ELF-1 (cell line): ENCODE measurements at places on chromosomes 2 and 18.

- no peak for DNase-seq
Observed at GRCh38 chr18:49922228-49922627, 108.9 kb upstream of the ACAA2 start.

- DNase-seq = no peak
Observed at GRCh38 chr18:34028324-34028723, 196.4 kb downstream of the NOL4 start.

GRCh38 chr2:3504741-3505140, 14.6 kb downstream of the ADI1 start:
- no peak for DNase-seq

DNA sequence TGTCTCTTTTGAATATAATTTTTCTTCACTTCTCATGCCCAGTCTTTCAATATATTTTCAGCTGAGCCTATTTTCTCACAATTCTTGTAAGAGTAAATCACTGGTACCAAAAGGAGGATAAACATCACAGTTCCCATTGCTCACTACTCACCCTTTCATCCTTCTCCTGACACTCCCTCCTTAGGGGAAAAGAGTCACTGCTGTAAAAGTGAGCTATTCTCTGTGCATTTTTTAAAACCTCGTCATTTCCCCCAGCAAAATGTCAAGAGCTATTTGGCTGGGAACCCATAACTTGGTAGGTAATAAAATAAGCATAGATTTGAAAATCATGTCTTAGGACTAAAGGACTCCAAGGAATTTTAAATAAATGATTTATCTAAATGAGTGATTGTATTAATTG, 340.1 kb upstream of the GYPC start:
- no peak for DNase-seq

DNA sequence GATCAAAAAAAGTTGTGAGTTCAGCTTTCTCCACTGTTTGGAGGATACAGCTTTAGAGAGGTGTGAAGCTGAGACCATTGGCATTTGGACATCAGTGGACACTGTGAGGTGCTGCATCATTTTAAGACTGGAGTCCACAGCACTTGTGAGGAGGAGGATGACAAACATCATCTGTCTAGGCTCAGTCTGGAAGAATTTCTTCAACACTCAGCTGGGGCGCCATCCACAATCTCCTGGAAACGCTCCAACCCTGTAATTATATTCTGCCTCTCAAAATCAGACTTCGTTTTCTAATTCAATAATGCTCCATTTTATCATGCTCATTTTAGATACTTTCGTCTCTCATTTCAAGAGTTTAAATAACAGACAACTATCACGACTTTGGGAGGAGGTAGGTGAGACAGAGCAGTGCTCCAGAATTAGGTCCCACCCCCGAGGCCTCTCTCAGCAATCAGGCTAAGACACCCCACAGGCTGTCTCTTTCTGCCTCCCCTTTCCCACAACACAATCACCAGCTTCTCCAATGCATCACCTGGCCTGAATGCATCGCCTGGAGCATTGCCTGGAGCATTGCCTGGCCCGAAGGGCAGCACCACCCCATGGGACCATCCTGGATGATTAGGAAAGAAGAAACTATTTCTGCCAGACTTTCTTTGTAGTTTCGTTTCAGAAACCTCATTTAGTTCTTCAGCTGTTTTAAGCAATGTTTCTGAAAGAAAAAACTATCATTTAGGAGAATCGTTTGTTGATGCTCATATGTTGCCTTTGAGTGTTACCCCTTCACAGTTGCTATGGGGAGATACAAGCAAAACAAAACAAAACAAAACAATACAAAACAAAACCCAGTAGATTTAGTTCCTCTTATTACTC, 37.0 kb upstream of the DPP10 start:
- DNase-seq = peak; percentile 10

DNA sequence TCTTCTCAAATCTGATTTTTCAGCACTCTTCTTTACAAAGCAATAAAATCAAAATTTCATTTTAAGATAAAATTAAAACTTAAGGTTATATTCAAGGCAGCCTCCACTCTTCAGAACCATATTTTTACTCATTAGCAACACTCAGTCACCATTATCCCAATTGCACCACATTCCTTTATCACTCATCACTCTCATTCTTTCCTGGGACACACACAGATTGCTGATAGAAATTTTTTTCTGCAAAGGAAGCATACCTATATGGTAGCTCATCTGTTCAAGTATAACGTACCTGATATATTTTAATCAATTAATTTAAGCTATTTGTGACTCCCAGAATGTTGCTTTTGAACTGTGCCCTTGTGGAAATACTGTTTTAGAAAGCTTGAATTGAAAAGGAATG, 1559.3 kb upstream of the ZEB2 start:
- DNase-seq = no peak

DNA sequence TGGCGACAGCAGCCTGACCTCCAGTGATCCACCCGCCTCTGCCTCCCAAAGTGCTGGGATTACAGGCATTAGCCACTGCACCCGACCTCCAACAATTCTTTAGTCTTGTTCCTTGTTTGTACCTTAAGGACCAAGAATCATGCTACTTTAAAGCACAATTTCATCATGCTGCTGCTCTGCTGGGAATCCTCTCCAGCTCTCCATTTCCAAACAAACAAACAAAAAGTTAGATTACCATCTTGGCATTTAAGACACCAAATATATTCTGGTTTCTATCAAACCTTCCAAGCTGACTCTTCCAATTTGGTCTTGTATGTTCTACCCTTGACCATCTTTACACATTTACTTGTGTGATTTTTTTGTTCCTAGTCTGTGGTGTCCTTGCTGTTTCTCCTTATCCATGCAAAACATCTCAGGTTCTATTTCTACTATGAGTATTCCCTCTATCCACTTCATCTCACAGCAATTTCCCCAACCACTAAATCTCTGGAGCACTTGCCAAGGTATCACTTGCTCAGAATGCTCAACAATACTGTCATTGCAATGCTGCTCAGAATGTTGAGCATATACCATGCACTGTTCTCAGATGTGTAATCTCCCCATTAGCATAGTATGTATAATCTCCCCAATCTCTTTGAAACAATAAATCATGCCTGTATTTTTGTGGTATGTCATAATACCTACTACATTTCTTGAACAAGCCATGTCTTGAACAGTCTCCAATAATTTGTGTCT, 73.2 kb upstream of the GALNT5 start:
- no peak for DNase-seq

GRCh38 chr2:238841542-238842164, 6.2 kb upstream of the TWIST2 start:
- DNase-seq = no peak

DNA sequence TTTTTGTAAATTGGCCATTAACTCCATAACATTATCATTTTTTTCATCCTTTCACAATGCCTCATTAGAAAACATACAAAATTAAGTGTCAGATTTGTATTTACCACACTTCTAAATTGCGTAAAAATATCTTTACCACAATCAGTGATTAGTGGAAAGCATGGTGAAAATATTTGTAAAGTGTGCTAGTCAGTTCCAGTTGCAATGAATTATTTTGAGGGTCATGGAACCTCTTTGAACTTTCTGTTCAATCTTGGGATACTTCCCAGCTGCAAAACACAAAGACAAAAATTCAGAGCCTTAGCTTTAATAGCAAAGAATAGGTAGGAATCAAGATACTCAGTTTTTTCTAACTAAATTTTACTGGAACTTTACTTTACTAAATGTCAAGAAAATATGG, 4.0 kb upstream of the COL3A1 start:
- DNase-seq = no peak

DNA sequence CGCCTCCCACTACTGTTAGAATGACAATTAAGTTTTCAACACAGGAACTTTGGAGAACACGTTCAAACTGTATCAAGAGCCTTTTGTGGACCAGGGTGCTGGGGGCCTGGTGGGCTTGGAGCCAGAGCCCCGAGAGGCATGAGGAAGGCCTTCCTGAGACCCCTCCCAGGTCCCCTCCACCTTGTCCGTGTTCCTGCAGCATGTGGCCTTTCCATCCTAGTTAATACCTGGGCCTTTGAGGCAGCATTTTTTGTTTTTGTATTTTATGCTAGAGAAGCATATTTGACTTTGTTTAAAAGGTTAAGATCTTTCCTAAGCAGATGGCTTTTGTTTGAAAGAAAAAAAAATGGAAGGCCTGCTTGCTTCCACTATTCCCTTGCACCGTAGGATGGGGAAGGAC, 68.0 kb downstream of the INPP4A start:
- DNase-seq = no peak

GRCh38 chr18:56716692-56717146, 65.6 kb downstream of the WDR7 start:
- DNase-seq = no peak

DNA sequence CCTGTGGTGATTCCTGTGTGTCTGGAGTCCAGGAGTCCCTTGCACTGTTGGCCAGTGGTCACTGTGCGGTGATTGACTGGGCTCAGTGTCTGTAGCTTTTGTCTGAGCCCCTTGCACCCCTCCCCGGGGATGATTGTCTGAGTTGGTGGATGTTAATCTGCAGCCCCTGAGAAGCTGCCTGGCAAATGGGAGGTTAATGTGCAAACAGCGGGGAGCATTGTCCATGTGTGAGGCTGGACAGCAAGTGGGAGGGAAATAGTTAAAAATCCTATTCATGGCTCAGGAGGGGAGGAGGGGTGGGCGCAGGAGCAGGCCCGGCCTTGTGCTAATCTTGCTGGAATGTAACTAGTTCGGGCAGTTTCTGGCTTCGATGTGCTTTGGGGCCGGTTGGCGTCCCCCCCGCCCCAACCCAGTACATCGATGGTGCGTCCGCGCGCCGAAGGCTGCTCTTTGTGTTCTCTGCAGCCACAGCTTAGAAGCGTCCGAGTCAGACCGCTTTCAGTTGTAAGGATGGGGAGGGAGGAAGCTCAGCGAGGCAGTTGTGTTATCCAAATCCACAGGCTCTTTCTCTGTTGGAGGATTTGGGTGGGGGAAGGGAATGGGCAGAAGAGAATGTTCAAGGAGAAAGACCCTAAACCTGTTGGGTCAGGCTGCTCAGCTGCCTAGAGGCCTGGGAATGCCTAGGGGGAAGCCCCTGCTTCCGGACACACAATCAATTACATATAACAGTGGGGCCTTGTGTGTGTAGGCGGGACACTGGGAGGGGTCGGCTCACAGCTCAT, 71.8 kb downstream of the TGOLN2 start:
- DNase-seq = peak; percentile 98
